Cerebellar nuclear complex (tissue), 1 donor: ENCODE measurements at places on chromosomes 3 and 15.

DNA sequence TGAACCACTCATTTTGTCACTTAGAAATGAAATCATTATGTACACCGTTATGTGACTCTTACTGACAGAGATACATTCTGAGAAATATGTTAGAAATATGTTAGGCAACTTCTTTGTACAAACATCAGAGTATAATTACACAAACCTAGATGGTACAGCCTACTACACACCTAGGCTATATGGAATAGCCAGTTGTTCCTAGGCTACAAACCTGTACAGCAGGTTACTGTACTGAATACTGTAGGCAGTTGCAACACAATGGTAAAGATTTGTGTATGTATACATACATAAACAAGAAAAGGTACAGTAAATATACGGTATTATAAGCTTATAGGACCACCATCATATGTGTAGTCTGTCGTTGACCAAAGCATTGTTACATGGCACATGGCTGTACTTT, 3.7 kb downstream of the SACM1L start:
- no peak for DNase-seq

DNA sequence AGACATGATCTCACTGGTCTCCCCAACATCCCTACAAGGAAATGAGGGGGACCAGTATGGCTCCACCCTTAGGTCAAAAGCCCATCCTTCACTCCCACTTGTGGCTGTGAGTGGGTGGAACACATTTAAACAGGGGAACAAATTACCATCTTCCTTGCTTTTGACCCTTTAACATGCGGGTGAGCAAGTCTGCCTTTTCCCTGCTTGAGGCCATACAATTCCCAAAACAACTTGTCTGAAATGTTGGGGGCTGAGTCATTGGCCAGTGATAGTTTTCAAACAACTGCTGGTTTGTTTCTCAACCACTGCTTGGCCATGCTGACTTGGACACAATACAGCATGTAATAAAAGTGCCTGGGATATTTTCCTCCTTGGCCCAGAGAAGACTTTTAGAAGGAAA, 39.6 kb downstream of the COL8A1 start:
- DNase-seq = no peak

DNA sequence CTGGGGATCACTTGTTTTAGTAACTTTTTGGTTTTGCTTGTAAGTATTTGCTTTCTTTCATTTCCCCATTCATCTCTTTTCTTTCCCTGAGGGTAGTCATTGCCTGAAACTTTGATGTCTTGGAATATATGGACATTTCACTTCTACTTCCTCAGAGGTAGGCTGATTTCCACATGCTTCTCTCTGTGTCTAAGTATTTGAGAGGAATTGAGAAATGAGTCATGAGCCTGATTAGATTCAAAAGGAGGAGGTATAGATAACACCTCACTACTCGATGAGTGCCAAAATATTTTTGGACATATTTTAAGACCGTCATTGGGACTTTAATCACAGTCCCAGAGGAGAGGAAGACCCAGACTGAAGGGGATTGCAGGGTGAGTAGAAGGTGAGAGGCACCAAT, 480.1 kb upstream of the SGO1 start:
- DNase-seq = no peak

GRCh38 chr3:57161915-57162314, 3.2 kb downstream of the IL17RD start:
- DNase-seq = no peak

GRCh38 chr3:47406762-47407149, 25.9 kb downstream of the PTPN23 start:
- no peak for DNase-seq

GRCh38 chr3:17009826-17010225, 125.1 kb downstream of the PLCL2 start:
- DNase-seq = no peak

- no peak for DNase-seq
These were observed 267.9 kb downstream of the SHQ1 start for GRCh38 chr3:72580246-72580756.

- no peak for DNase-seq
These were observed 72.9 kb upstream of the GALNT15 start for GRCh38 chr3:16101295-16102186.

- no peak for DNase-seq
These were observed 145.2 kb upstream of the CBLB start for GRCh38 chr3:106013971-106014370.

GRCh38 chr15:29045717-29046116, 159.9 kb downstream of the APBA2 start:
- no peak for DNase-seq

GRCh38 chr3:117622171-117622841, 912.7 kb downstream of the TUSC7 start:
- no peak for DNase-seq

DNA sequence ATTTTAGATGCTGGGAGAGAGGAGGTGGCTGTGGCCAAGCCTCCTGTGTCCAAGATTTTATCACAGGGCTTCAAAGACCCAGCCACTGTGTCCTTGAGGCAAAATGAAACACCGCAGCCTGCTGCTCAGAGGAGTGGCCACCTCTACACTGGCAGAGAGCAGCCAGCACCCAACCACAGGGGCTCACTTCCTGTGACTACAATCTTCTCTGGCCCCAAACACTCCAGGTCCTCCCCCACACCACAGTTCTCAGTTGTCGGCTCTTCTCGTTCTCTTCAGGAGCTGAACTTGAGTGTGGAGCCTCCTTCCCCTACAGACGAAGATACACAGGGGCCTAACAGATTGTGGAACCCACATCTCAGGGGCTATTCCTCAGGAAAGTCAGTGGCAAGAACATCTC, 45.6 kb downstream of the CDAN1 start:
- no peak for DNase-seq

GRCh38 chr15:67784090-67784781, 41.1 kb upstream of the SKOR1 start:
- no peak for DNase-seq

DNA sequence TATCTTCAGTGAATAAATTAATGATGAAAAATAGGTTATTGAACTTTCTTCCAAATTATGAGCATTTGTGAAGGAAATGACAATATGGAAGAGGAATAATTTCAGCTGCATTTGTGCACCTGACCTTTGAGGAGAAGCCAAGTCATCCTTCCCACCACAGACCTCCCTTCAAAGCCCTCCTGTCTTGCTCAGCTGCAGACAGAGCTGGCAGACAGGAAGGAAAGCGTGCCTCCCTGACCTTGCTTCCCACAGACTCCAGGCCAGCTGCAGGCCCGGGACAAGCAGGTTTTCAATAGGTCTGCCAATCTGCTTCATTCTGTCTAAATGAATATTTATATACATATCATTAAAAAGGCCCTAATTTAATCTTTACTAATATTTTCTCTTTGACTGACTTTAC, 152.9 kb upstream of the RBMS3 start:
- DNase-seq = no peak

DNA sequence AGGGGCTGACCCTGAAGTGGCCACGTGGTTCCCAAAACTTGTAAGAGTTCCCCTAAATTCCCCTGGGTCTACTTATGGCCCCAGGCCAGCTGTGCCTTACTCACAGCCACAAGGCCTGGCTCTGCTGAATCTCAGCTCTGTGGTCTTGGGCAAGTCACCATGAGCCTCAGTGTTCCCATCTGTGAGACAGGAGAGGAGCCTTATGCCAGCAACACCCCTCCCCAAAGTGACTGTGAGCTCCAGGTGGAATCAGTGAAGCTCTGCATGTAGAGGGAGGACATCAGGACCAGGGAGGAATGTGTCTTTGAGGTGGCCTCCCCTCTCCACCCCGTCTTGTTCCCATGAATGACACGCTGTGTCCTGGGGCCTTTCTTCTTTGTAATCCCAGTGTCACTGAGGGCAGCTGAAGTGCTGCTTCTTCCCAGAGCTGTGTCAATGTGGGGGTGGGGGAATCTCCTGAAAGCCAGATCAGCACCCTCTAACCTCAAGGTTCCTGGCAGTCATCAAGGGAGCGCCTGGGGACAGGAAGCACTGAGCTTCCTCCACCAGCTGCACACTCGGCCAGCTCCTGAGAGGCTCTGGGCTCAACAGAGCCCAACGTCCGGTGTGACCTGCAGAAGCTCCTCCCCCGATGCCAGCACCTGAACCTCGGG, 258.9 kb downstream of the UACA start:
- DNase-seq = no peak

DNA sequence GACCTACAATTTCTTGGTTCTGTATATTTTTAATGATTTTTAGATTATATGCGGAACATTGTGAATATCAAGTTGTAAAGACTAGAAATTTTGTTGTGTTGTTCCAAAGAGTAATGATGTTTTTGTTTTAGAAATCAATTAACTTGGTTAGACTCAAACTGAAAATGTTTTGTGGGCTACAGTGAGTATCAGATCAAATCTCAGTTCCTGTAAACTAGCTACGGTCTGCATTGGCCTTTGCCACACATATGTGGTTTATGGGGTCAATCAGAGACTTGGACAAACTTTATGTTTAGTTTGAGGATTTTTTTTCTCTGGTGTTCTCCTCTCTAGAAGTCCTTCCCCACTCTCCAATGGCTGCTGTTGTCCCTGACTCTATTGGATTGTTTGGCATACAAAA, 308.0 kb upstream of the THRB start:
- no peak for DNase-seq

DNA sequence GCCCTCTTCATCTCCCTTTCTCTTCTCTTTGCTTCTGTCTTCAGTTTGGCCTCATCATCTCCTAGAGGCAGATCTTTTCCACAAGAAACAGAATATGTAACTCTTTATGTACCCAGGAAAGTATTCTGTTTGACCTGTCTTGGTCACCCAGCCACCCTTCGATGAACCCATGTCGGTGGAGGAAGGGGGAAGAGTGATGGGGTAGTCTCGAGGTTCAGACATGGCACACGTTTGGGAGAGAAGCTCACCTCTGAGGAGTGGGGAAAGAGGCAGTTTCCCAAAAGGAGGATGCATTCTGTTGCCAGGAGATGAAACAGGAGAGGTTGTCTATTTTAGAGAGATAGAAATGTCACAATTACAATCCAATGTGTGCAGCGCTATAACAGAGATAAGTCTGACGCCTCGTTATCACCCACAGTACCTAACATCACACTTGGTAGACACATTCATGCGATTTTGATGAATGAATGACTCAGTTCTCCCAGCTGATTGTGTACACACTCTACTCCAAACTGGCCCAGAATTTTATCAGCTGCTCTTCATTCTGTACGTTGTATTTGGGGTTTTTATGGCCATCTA, 722 bp upstream of the CCDC50 start:
- DNase-seq = no peak

- DNase-seq = no peak
These were observed 493.4 kb upstream of the ALCAM start for GRCh38 chr3:104873331-104873730.

- DNase-seq = no peak
These were observed 446.5 kb downstream of the GRM7 start for GRCh38 chr3:7307410-7307809.

GRCh38 chr3:106957029-106957428, 420.2 kb upstream of the CCDC54 start:
- no peak for DNase-seq

DNA sequence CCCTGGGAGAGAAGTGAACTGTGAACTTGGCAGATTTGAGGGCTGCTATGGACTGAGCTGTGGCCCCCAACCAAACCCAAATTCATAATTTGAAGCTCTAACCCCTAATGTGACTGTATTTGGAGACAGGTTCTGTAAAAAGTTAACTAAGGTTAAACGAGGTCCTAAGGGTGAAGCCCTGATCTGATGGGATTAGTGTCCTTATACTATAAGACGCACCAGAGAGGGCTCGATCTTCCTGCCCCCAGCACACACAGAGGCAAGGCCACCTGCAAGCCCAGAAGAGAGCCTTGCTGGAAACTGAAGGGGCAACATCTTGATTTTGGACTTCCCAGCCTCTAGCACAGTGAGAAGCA, 34.0 kb downstream of the TKT start:
- no peak for DNase-seq

DNA sequence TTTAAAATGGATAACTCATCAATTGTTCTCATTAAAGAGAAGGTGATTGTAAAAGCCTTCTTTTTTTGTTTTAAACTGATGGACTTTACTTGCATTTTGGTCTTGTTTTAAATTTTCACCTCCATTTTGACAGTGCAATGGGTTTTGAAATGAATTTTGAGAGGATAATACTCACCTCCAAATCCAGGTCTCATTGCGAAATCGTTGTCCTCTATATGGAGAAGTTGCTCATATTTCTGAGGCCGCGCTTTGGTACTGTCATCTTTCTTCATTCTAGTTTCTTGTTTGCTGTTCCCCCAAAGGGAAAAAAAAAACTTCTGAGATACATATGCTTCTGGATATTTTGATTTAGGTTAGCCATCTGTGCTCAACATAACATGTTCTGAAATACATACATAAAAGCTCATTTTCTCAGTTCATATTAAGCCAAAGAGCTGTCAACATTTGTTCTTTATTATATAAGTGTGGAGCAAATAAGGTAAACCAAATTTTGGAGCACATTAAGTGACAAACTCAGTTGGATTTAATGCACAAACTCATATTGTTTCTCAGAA, 9.6 kb downstream of the GABRR3 start:
- DNase-seq = no peak

DNA sequence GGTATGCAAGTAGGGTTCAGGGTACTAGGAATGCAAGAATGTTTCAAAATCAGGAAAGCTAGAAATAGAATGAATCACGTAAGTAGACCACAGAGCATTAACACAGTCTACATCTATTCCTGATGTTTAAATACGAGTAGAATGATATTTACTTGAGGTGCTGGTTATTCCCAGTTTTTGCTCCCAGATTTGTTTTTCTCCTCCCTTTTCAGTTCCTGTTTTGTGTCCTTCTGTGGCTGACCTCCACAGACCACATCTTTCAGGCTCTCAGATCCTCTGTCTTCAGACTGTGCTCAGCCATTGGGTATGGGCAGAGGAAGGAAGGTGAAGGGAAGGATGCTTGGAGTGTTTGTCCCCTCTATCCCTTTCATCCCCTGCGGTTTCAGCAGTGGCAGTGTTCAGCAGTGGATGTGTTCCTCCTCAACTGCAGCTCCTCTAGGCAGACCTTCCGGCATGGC, 276.6 kb downstream of the ZNF621 start:
- DNase-seq = no peak

GRCh38 chr3:69196876-69197275, 74.5 kb upstream of the LMOD3 start:
- DNase-seq = no peak

DNA sequence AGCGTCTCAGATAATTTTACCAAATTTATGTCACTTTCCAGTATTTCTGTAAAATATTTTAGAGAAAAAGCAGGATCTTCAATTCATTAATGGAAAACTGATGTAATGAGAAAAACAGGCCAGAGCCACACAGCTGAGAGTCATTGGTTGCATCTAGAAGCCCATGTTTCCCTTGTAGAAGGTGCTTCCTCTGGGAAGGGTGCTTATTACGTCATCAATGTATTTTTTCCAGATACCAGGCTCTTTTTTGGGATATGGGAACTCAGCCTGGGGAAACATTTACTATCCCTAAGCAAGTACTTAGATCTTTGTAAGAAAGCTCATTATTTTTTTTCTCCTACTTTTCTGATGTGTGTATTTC, 89.1 kb upstream of the PHLDB2 start:
- no peak for DNase-seq
